ENCODE measurements at places on chromosomes 1 and 21.
A peak's percentile ranks its signal among the peaks of the same experiment; 100 is the strongest.

DNA sequence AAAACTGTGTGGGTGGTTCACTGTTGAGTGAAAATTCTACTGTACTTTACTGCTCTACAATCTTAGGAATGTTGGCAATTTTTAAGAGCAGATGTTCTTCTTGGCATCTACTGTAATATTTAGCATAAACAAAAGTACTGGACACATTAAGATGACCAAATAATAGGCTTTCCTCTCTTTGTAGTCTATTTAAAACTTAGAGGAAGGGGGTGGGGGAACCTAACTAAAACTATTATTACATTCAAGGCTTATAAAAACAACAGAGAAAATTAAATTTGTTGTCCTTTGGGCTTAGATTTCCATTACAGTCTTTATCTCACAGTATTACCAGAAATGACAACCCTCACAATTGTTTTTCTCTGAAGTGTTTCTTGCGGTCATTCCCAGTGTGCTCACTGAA is 181.2 kb downstream of the PLPPR4 start:
- H3K36me3 ChIP-seq, result no peaks in the 10 kb centered on the region
- H3K27me3 ChIP-seq, result no peaks in the 10 kb centered on the region
- no peak for DNase-seq
- no peak overlapping the region for H3K27ac ChIP-seq

- no peak overlapping the region for H3K4me3 ChIP-seq
- H3K4me1 ChIP-seq, result peaks cover 9% of the 10 kb centered on the region
- DNase-seq, result no peak
- no peaks in the 10 kb centered on the region for H3K36me3 ChIP-seq
- no peak overlapping the region for H3K27ac ChIP-seq
Observed at GRCh38 chr1:53835491-53835890, 2.6 kb downstream of the NDC1 start.

DNA sequence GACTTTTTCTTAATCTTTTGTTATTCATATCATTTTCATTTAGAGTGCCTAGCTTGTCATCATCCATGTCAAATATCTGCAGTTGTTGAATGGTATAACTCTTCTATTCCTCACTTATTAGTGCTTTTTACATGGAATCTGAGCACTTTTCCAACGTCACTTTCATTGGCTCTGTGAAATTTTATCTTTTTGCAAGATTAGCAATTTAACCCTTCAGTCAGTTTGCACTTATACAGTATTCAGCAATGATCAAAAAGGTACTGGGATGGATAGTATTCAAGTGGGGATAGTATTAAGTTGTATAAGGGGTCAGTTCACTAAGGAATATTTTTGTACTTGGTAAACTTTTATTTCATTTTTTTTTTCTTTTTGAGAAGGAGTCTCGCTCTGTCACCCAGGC is 150.0 kb downstream of the RASAL2 start:
- no peak for DNase-seq
- H3K4me1 ChIP-seq, result peaks cover 2% of the 10 kb centered on the region
- H3K4me3 ChIP-seq, result no peak overlapping the region
- H3K27me3 ChIP-seq, result no peaks in the 10 kb centered on the region
- H3K36me3 ChIP-seq, result no peaks in the 10 kb centered on the region

- no peak overlapping the region for H3K4me3 ChIP-seq
- no peaks in the 10 kb centered on the region for H3K4me1 ChIP-seq
- peaks cover 11% of the 10 kb centered on the region for H3K36me3 ChIP-seq
- no peaks in the 10 kb centered on the region for H3K27me3 ChIP-seq
Observed at GRCh38 chr1:64877151-64877550, 89.2 kb downstream of the JAK1 start.

DNA sequence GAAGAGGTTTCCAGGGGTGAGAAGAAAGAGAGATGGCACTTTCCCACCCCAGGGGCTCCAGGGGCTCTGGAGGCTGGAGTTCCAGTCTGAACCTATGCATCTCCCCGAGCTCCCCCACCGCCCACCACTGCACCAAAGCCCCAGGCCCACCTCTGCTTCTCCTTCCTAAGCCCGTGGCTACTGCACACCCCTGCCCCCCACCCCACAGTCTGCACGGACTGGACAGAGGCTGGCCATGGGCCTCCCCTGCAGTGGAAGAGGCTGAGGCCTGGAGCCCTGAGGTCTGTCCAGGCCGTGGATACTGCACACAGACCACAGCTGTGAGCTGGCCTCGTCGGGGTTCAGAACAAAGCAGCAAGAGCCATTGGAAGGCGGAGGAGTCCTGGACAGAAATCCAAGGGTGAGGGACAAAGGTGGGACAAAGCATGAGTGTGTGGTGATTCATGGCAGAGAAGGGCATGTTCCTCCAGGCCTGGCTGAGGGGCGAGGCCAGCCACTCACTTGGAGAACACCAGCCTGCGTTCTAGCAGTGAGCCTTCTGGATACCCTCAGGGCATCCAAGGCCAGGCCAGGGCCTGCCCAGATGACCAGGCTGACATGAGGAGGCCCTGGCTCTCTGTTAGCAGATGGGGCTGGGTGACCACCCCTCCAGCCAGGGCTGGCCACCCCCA is 244.8 kb upstream of the VAMP3 start:
- H3K36me3 ChIP-seq, result no peaks in the 10 kb centered on the region
- H3K27ac ChIP-seq, result no peak overlapping the region
- no peak for DNase-seq
- no peaks in the 10 kb centered on the region for H3K27me3 ChIP-seq
- no peak overlapping the region for H3K4me3 ChIP-seq

DNA sequence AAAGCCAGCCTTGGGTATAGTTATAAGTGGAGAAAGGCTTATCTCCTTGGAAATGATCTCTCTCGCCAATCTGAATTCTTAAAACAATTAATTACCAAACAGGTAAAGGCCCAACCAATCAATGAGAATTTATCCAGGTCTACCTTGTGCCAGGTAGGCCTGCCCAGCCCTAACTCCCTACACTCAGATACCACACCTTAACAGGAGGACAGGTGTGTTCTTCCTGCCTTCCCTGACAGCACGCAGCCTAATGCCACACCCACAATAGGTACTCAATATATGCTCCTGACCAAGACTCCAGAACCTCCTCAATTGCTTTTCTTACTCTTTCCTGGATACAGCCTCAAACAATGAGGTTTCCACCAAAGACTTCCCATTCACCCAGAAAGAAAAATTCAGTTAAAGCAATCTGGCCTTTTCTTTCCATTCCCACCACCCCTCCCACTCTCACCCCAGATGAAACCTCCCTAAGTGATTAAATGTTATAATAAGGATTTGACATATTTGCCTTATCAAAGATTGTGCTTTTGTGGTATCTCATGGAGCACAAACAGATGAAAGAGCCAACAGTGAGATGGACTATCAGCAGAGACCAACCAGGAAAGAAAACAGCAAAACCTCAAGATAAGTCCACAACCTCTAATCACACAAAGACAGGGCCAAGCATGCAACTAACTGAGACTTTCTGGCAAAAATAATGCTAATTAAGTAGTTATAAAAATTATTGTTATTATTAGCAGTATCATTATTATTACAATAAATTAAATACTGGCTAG is 25.6 kb downstream of the TRABD2B start:
- DNase-seq, result no peak
- no peaks in the 10 kb centered on the region for H3K36me3 ChIP-seq
- no peaks in the 10 kb centered on the region for H3K4me1 ChIP-seq
- H3K4me3 ChIP-seq, result no peak overlapping the region

GRCh38 chr21:28769683-28770082 is 223.0 kb downstream of the LTN1 start:
- H3K27me3 ChIP-seq, result no peaks in the 10 kb centered on the region
- H3K36me3 ChIP-seq, result no peaks in the 10 kb centered on the region
- DNase-seq, result no peak
- H3K4me3 ChIP-seq, result no peak overlapping the region
- H3K27ac ChIP-seq, result peak overlapping the region; percentile 91

- H3K4me1 ChIP-seq, result peaks cover 53% of the 10 kb centered on the region
- DNase-seq, result no peak
- no peaks in the 10 kb centered on the region for H3K36me3 ChIP-seq
- no peak overlapping the region for H3K27ac ChIP-seq
Observed at GRCh38 chr1:54329312-54330003, 76.7 kb downstream of the SSBP3 start.

DNA sequence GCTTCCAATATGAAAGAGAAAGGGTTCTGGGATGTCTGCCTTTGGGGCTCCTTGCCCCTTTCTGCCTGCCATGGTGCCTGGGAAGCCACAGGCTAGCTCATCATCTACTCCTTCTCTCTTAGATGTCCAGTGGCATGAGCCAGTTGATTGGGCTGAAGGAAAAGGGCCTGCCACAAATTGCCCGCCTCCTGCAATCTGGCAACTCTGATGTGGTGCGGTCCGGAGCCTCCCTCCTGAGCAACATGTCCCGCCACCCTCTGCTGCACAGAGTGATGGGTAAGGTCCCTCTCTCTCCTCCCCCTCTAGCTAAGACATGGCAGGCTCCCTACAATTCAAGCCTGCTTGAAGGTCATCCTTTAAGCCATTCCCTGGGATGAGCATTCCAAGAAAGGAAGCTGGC is 41.0 kb downstream of the PKP1 start:
- H3K4me1 ChIP-seq, result no peaks in the 10 kb centered on the region
- DNase-seq, result peak; percentile 21
- H3K27me3 ChIP-seq, result no peaks in the 10 kb centered on the region
- no peak overlapping the region for H3K4me3 ChIP-seq
- H3K36me3 ChIP-seq, result no peaks in the 10 kb centered on the region

- peak overlapping the region; percentile 86 for H3K4me3 ChIP-seq
- no peak for DNase-seq
- H3K27me3 ChIP-seq, result no peaks in the 10 kb centered on the region
- H3K27ac ChIP-seq, result peak overlapping the region; percentile 99
Observed at GRCh38 chr1:32701951-32702598, 495 bp downstream of the SYNC start.

DNA sequence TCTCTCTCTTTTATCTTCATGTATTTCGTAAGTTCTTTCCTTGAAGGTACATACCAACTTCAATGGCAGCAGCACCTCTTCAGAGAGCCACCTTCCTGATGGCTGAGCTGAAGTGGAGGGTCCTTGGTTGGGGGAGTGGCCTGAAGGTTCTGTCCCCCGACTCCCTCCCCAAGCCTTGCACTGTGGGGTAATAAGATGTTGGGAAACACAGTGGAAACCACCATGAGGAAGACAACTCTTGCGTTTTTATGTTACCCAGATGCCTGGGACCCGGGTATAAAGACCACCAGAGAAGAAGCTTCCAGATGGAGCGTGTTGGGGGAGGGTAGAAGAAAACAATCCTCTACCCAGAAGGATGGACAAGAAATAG is 794 bp downstream of the KRTAP12-3 start:
- no peaks in the 10 kb centered on the region for H3K27me3 ChIP-seq
- no peak overlapping the region for H3K4me3 ChIP-seq
- H3K4me1 ChIP-seq, result no peaks in the 10 kb centered on the region
- DNase-seq, result no peak
- no peak overlapping the region for H3K27ac ChIP-seq

GRCh38 chr1:166911624-166912023 is 35.6 kb upstream of the TADA1 start:
- no peak for DNase-seq
- H3K4me3 ChIP-seq, result no peak overlapping the region

- H3K4me3 ChIP-seq, result no peak overlapping the region
- no peaks in the 10 kb centered on the region for H3K36me3 ChIP-seq
- H3K27ac ChIP-seq, result no peak overlapping the region
- no peaks in the 10 kb centered on the region for H3K27me3 ChIP-seq
Observed at GRCh38 chr1:176989754-176990153, 174.8 kb downstream of the ASTN1 start.

- H3K4me3 ChIP-seq, result no peak overlapping the region
- H3K27me3 ChIP-seq, result no peaks in the 10 kb centered on the region
- peaks cover 18% of the 10 kb centered on the region for H3K4me1 ChIP-seq
- DNase-seq, result no peak
Observed at GRCh38 chr1:33296082-33296458, 24.8 kb downstream of the A3GALT2 start.

DNA sequence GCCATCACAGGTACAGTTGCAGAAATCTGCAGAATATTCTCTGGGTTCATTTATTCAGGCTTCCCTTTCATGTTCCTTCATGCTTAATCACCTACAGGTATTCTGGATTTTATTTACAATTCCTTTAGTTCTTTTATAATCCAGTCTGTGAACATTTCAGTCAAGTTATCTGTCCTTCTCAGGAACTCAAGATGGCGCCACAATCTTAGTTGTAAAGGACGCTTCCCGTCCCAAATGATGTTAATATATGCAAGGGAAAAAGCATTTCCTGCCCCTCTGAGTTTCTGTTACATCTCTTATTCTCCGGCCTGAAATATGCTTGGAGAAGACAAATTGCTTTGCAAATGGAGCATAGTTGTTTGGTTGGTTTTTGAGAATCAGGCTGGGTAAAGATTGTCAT is 19.3 kb downstream of the F3 start:
- H3K4me3 ChIP-seq, result no peak overlapping the region
- no peak overlapping the region for H3K27ac ChIP-seq
- DNase-seq, result no peak
- no peaks in the 10 kb centered on the region for H3K4me1 ChIP-seq
- H3K27me3 ChIP-seq, result no peaks in the 10 kb centered on the region

GRCh38 chr1:81989524-81989923 is 188.8 kb downstream of the ADGRL2 start:
- H3K4me1 ChIP-seq, result no peaks in the 10 kb centered on the region
- no peak overlapping the region for H3K4me3 ChIP-seq
- no peaks in the 10 kb centered on the region for H3K27me3 ChIP-seq

- no peak for DNase-seq
- no peaks in the 10 kb centered on the region for H3K4me1 ChIP-seq
Observed at GRCh38 chr1:50110151-50110550, 1.4 kb downstream of the ELAVL4 start.

GRCh38 chr1:29344336-29344735 is 108.0 kb downstream of the PTPRU start:
- no peak for DNase-seq
- no peak overlapping the region for H3K27ac ChIP-seq
- H3K27me3 ChIP-seq, result no peaks in the 10 kb centered on the region
- no peak overlapping the region for H3K4me3 ChIP-seq
- H3K4me1 ChIP-seq, result no peaks in the 10 kb centered on the region
- no peaks in the 10 kb centered on the region for H3K36me3 ChIP-seq

DNA sequence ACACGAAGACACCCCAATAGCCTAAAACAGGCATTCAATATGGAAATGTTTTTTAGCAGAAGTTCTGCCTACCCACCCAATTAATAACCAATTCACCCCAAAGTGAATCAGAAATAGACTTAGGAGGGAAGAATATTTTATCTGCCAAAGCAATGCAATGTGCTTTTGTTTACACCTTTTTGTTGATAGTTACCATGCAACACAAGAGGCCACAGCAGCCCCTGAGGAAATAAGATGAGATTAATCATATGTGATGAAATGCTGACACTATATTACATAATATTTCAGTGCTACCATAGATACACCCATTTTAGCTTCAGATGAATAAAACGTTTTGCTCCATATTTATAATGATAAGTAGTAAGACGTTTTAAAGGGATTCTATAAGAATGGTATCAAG is 60.9 kb upstream of the RGS2 start:
- H3K4me1 ChIP-seq, result no peaks in the 10 kb centered on the region
- no peak overlapping the region for H3K27ac ChIP-seq
- no peaks in the 10 kb centered on the region for H3K27me3 ChIP-seq

GRCh38 chr1:228508840-228509415 is 21.7 kb downstream of the RNF187 start:
- no peak overlapping the region for H3K4me3 ChIP-seq
- no peaks in the 10 kb centered on the region for H3K27me3 ChIP-seq
- peak; percentile 24 for DNase-seq
- no peaks in the 10 kb centered on the region for H3K36me3 ChIP-seq
- H3K4me1 ChIP-seq, result no peaks in the 10 kb centered on the region
- no peak overlapping the region for H3K27ac ChIP-seq
